ENCODE measurements at places on chromosomes 4 and X.

DNA sequence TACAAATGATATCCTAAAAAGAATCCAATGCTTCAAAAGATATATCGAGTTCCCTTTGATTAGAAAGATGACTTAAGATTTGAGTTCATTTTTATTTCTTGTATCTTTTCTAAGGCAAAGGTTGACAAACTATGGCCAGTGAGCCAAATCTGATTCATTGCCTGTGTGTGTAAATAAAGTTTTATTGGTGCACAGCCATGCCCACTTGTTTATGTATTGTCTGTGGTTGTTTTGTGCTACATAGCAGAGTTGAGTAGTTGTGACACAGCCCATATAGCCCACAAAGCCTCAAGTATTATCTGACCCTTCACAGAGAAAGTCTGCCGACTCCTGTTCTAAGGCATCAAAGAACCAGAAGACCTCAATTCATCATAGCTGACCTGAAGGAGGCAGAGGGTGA, 32.2 kb upstream of the EIF1AX start:
- DNase-seq: no peak

GRCh38 chrX:118679290-118679689, 48.1 kb upstream of the IL13RA1 start:
- no peak for DNase-seq

DNA sequence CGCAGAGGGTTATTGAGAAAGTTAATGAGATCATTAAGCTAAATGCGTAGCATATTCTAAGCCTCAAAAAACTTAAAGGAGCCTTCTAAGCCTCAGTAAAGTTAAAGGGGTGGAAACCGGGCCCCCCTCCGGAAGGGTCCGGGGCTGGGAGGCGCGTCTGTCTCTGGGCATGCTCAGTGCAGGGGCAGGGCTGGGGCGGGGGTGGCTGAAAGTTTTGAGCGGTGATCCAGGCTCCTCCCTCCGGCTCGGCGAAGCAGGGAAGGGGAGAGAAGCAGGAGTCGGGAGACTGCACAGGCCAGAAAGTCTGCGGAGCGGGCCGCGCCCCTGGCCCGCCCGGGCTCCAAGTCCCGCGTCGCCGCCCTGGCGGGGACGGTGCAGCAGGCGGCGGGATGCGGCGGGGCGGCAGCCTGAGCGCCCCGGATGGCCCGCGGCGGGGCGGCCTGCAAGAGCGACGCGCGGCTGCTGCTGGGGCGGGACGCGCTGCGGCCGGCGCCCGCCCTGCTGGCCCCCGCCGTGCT, at the start of gene EVC:
Gene EVC, plus strand, starts transcription at position 241 of the 518 bp plus-strand sequence. Its CDS starts 180 bp downstream, at position 421.
- no peak for DNase-seq

DNA sequence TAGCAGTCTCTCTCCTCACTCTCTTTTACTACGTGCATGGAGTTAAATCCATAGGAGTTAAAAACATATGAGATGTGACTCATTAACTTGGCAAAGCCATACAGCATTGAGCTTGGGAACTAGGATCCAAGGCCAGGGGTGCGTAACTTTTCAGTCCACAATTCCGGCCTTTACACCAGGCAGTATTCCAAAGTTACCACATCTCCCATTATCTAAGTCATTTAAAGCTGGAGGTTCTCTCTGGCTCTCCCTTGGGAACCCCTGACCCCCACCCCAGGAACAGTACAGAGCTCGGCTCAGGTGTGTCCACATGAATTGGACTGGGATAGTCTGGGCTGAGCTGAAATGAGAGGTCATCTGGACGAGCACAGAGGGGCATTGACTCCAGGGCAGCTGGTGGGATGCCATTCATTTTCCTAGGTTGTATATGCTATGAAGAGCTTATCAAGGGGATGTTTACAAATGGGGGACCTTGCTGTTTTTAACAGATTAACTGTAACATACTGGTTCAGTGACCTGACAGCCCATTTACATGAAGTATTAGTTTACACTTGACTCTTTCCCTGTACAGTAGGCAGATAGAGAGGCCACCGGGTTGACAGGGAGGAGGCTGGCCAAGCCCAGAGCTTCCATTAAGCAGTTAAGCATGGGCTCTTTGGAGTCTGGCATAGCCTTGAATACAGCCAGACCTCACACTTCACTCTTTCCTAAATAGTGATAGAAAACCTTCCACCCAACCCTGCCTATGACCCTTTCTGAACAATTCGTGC, 128.8 kb downstream of the RAB28 start:
- DNase-seq: no peak

- no peak for DNase-seq
Observed at GRCh38 chr4:158644760-158645159, 26.9 kb downstream of the C4orf46 start.

- DNase-seq: no peak
Observed at GRCh38 chr4:110071466-110071865, 126.9 kb downstream of the ELOVL6 start.

GRCh38 chr4:52069571-52069970, 18.5 kb downstream of the SPATA18 start:
- DNase-seq: no peak

- DNase-seq: no peak
Observed at GRCh38 chr4:55323375-55323774, 22.7 kb upstream of the SRD5A3 start.

GRCh38 chr4:14985161-14985560, 17.1 kb upstream of the CPEB2 start:
- no peak for DNase-seq

- DNase-seq: no peak
Observed at GRCh38 chrX:93673869-93674271, at the start of gene FAM133A. Gene FAM133A, plus strand, starts transcription at chrX:93674206. Its CDS starts 35,214 bp downstream, at chrX:93709420.

GRCh38 chr4:102642631-102643298, 118.0 kb downstream of the MANBA start:
- DNase-seq: no peak

GRCh38 chrX:150868625-150869024, 29.8 kb downstream of the CD99L2 start:
- DNase-seq: no peak

- no peak for DNase-seq
Observed at GRCh38 chrX:49272421-49272820, 2.8 kb downstream of the PPP1R3F start.

DNA sequence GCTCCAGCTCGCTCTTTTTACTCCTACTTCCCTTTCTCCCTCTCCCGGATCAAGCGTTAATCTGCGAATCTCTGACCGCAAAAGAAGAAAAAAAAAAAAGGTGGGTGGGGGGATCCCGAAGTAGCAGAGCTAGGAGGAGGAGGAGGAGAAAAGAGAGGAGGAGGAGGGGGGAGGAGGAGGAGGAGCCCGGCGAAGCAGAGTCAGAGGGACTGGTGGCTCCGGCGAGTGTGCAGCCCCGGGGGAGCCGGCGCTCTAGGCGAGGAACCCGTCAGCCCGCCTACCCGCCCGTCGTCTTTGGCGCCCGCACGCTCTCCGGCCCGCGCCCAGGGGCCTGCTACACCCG, at the start of gene NHSL2:
Gene NHSL2, plus strand, starts transcription at position 203 of the 343 bp plus-strand sequence.
- DNase-seq: no peak
